ENCODE measurements at places on chromosomes 2 and 18.

GRCh38 chr18:37574113-37574512, 8.5 kb upstream of the CELF4 start:
- no peak for DNase-seq

DNA sequence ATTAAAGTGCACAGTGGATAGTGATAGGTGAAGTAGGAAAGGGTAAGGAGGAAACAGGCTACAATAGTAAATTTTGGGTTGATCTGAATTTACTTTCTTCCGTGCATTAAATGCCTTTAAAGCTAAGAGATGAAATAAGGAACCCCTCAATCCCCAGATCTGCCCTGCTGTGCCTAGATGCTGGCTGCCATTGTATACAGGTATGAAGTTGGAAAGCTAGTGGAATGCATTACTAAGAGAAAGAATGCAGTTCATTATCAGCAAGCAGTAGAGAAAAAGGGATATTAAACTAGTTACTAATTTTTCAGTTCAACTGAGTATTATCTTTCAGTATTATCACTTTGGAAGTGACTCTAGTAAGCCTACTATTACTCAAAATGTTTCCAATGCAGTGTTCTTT, 93.3 kb downstream of the WDPCP start:
- DNase-seq = no peak

- no peak for DNase-seq
Measured at GRCh38 chr2:120667981-120668380, 67.7 kb upstream of the GLI2 start.

- DNase-seq = no peak
Measured at GRCh38 chr2:86686460-86686859, 33.6 kb upstream of the RMND5A start.

DNA sequence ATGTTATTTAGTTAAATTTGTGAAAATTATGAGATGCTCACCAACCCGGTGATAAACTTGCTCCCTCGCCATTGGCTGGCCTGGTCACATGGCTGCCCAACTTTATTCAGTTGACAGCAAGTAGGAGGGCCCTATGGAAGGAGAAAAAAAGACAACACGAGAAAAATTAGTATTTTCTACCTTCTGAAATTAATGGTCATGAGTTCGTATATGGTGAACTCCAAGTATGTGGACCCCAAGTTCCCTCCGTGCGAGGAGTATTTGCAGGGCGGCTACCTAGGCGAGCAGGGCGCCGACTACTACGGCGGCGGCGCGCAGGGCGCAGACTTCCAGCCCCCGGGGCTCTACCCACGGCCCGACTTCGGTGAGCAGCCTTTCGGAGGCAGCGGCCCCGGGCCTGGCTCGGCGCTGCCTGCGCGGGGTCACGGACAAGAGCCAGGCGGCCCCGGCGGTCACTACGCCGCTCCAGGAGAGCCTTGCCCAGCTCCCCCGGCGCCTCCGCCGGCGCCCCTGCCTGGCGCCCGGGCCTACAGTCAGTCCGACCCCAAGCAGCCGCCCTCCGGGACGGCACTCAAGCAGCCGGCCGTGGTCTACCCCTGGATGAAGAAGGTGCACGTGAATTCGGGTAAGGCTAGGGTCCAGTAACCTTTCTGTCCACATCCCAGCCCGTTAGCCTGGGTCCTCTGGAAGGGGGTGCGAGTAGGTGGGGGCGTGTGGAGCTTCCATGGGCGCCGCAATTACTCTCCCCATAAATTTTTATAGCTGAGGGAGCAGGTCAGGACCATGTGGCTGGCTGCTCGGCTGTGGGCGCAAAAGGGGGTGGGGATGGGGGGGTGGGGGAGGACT, at the start of gene HOXD4:
Gene HOXD4, plus strand, starts transcription at position 109 of the 846 bp plus-strand sequence. Its CDS starts 84 bp downstream, at position 193.
- DNase-seq = no peak

DNA sequence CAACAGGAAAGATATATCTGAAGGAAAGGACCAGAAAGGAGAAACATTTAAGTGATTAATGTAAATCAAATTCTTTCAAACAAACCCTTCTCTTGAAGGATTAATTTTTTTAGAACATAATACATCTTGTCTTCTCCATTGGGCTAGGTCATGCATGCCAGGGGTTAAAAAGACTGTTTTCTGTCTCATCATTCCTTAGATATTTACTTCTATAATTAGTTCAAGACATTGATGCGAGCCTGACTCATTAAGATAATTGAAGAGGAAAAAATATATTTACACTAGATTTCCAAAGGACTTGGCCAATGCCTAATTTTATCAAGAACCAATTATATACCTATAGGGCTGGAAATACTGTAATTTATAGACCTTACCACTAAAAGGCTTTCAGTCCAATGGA, 166.6 kb upstream of the SETBP1 start:
- DNase-seq = no peak

DNA sequence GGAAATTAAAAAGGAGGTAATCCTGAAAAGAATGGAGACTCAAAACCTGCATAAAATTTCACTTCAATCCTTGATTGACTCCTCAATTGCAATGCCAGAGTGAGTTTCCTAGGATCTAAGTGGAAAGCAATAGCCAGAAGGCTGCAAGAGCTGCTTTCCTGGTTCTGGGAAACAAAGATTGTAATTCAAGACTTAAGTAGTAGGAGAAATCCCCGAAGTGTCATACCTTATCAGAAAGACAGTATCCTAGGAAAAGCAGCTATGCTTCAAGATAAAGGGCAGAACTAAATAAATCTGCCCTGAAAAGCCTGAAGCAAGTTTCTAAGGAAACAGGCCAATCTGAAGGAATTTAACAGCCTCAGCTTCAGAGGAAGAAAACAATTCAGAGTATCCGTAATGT, 390.2 kb downstream of the DSC3 start:
- DNase-seq = no peak

GRCh38 chr2:64133354-64133753, 10.9 kb downstream of the PELI1 start:
- DNase-seq = no peak

- DNase-seq = no peak
Measured at GRCh38 chr18:22233266-22233665, 63.9 kb downstream of the GATA6 start.

- no peak for DNase-seq
Measured at GRCh38 chr2:68110102-68110501, 47.3 kb upstream of the C1D start.

DNA sequence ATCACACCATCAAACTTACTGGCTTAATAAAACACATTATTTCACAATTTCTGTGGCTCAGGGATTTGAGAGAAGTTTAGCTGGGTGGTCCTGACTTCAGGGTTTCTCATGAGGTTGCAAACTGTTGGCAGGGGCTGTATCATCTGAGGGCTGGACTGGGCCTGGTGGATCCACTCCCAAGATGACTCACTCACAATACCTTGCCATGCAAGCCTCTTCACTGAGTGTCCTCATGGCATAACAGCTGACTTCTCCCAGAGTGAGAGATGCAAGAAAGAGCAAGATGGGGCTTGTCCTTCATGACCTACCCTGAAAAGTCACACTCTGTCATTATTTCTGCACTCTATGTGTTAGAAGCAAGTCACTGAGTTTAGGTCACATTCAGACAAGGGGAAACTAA, 73.8 kb downstream of the AQP4 start:
- DNase-seq = no peak

DNA sequence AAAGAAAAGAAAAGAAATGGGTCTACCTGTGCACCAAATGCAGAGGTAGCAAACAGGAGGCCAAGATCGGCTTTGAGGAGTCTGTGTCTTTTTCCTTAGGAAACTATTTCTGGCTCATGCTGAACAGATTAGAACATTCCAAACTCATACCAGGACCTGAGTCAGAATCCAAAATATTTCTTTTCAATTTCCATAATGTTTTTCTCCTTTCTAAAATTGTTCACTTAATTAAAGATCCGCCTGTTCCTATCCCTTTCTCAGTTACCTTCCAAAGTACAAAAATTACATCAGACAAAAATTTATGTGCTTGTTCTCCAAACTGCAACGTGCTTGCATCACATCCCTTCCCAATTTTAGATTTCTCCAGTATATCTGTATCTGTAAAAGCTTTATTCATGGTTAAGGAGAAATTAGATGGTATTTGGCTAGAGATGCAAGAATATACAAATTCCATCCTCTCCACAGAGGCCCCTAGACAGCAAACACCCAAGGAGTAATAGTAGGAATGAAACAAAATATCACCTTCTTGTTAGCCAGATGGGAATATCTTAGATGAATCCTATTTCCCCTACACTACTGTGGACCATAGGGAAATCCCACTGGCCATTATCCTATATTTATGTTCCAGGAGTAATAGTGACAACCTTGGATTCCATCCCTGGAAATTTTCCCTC, 130.6 kb downstream of the LNPK start:
- no peak for DNase-seq

DNA sequence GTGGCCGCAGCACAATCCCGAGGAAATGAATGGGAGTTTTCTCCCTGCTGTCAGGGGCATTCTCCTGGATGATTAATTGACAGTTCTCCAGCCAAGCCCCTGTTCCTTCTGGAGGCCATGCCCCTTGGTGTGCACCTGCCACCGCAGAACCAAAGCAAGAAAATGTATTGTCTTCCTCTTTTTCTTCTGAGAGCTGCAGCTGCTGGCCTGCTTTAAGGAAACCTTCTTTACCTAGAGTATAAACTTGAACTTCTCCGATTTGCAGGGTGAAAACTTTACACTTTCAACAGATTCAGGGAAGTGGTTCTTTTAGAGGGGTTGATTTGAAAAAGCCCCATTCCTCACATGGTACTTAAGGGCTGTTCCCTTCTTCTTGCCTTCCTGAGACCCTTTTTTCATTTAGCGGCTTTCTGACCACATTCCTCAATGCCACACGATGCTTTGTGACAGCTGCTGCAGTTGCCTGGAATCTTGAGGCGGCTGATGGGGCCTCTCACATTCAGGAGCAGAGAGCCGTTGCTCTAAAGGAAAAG, 402.8 kb downstream of the TXNL1 start:
- no peak for DNase-seq

DNA sequence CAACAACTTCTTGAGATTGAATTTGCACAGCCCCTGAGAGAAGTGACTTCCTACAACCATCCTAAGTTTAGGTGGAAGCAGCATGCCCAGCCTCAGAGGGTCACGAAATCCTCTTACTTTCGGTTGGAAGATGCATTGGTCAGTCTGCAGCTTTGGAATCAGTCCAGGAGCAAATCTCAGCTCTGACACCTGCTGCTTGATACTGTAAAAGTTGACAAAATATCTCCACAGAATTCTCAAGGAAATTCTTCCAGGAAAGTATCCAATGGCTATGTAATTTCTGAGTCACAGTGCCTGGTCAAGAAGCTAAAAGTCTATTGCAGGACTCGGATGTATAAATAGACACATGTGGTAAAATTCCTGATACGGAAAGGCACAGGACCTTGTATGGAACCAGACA, 414.5 kb upstream of the GYPC start:
- DNase-seq = no peak

GRCh38 chr2:235505181-235505741, 11.4 kb downstream of the AGAP1 start:
- DNase-seq = no peak

GRCh38 chr2:157928372-157928771, 52.2 kb upstream of the ACVR1 start:
- no peak for DNase-seq

DNA sequence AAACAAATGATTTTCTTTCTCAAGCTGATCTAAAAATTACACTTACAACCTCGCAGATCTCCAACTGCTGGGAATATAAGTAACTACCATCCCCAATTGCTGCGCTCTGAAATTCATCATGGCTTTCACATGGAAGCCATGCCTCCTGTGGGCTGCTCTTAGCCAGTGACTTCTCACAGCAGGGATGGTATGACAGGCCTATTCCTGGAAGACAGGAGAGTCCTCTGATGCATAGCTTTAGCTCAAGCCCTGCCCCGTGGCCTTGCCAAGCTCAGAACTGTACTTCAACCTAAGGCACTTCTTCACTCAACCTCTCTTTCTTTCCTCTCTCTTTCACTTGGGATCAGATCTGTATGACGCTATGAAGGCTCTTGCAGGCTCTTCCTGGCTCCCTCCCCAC, 12.6 kb upstream of the ELAC1 start:
- DNase-seq = no peak

Measured in stimulated activated CD8-positive, alpha-beta memory T cell treated with anti-CD3 and anti-CD28 coated beads, Interleukin-7, amount 100 ng/mL, for 24 hours (primary cell).